Activated CD8-positive, alpha-beta memory T cell treated with anti-CD3 and anti-CD28 coated beads for 1 hour (primary cell): ENCODE measurements at places on chromosomes 7 and 10.

DNA sequence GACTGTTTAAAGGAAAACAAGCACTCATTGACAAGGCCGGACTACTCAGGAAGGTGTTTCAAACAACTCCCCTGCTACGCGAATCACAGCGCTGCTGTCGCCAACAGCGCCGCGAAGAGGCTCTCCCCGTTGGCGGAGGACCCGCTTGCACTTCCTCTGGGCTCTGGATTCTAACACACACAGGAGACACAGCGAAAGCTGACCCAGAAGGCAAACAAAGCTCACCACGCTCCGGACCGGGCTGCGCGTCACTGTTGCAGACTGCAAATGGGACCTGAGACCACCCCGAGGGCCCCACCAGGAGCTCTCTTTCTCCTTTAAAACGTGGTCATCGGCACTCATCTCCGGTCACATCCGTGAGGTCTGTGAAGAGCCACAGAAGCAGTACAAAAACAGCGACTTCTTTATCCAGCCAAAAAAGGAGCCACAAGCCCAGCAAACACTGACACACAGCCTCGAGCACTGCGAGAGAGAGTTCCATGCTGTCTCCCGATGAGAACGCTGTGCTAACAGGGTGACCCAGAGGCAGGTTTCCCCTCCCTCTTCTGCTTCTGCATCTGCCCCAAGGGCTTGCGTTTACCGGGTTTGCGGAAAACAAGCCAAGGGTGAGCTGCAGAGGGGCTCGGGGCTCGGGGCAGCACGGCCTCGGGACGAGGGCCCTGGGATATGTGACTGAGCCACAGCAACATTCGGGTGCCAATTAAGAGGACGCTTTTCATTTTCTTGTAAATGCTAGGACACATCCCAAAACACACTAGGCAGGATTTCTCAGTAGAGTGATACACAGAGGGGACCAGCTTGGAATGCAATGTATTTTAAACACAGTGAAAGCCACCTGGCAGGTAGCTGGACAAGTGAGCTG lies 41.3 kb downstream of the AMZ1 start:
- no peak for DNase-seq

GRCh38 chr10:114042895-114043531 lies 653 bp upstream of the ADRB1 start:
- DNase-seq, result no peak

DNA sequence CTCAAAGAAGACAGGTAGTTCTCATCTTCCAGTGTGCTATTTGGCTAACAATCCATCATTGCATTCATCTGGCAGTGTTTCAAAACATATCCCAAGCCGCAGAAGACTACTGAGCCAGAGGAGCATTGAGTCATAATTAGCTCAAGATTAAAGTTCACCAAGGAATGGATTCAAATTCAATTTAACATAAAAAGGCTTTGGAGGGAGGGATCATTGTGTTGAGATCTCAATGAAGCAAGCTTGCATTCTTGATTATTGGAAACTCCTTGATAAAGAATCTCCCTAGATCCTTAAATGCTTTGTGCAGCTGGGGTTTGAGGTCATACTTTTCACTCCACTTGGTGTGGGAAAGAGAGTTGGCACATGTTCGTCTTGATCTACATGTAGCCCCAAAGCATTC lies 142.8 kb upstream of the SEMA3A start:
- no peak for DNase-seq

- DNase-seq, result no peak
These were observed 68.7 kb downstream of the AFAP1L2 start for GRCh38 chr10:114335614-114336013.

GRCh38 chr10:63331586-63331985 lies 134.2 kb downstream of the JMJD1C start:
- DNase-seq, result no peak

DNA sequence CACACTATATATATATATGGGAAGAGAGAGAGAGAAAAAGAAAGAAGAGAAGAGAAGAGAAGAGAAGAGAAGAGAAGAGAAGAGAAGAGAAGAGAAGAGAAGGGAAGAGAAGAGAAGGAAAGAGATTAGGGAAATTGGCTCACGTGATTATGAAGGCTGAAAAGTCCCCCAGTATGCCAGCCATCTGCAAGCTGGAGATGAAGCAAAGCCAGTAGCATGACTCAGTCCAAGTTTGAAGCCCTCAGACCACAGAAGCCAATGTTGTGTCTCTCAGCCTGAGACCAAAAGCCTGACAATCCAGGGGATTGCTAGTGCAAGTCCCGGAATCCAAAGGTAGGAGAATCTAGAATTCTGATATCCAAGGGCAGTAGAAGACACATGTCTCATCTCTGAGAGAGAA lies 206.3 kb upstream of the PRSS1 start:
- DNase-seq, result no peak

DNA sequence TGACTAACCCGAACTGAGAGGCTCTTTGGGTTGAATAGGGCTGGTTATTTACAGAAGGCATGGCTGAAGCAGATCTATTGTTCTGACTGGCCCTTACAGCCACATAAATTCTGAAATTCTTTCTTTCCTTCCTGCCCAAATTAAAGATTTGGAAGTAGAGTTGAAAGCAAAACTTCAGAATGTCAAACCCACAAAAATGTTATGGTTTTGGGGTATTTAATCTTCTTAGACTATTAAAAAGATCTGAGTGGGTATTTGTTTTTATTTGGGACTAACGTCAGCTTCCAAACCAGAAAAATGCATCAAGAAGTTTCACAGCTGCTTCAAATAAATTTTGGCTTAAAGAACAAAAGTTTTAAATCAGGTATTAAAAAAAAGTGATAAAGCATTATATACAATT lies 124.5 kb downstream of the AHR start:
- DNase-seq, result no peak

DNA sequence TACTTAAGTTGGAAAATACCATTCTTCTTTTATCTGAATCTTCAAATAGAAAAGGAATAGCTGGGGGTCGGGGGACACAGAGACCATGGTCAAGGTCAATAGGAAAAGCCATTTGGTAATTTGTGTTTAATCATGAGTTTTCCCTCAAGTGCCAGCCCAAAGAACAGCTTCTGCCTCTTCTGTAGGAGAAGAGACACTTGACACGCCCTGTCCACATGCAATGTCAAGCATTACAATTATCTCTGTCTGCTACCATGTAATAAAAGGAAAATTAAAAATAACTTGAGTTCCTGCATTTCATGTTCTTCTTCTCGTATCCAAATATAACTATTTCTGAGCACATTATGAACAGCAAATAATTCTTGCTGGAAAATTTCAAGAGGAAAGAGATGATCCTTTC lies 241.7 kb downstream of the IPMK start:
- no peak for DNase-seq

GRCh38 chr10:131032329-131033165 lies 279.0 kb downstream of the TCERG1L start:
- DNase-seq, result no peak

DNA sequence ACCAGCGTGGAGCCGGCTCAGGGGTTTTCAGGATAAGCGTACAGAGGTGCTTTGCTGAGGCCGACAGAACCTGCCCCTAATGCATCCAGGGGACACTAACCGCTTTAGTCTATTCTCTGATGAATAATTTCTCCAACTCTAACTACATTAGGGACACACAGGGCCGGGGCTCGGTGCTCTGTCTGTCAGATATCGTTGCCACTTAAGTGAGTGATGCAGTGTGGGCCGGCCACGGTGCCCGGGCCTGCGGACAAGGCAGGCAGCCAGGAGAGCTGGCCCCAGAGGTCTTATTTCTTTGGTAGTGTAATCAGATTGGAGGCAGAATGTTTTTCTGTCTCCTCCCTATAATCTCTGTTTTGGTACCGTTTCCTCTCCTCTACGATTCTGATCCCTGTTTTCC lies 62.7 kb downstream of the ADRA2A start:
- DNase-seq, result no peak

- DNase-seq, result no peak
These were observed 359.4 kb upstream of the CELF2 start for GRCh38 chr10:10658172-10658785.

GRCh38 chr10:106929291-106929895 lies 235.1 kb downstream of the SORCS1 start:
- no peak for DNase-seq

- DNase-seq, result no peak
These were observed 8.4 kb upstream of the PGAM2 start for GRCh38 chr7:44073664-44074348.

DNA sequence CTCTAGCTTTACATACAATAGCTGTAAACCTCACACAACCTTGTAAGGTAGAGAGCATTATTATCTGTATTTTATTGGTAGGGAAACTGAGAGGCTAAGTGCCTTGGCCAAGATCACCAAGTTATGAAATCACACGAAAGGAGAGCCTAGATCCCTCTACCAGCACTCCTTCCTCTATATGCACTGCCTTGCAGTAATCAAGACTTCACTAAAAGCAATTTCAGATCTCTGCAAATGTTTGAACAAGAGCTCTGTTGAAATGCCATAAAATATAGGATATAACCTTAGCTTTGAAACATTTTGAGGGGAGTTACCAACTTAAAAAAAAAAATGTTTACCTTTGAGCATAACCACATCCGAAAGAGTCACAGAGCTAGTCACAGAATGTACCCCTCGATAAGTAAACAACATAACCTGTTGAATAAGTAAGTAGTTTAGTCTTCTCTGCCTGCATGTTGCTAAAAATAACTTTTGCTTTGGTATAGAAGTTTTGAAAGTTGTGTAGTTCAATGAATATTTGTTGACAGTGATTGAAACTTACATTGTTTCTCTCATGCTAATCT lies 709.4 kb downstream of the AUTS2 start:
- no peak for DNase-seq

- no peak for DNase-seq
These were observed 570.4 kb upstream of the ANKRD30A start for GRCh38 chr10:36555036-36555435.

GRCh38 chr7:42945821-42946626 lies 13.8 kb downstream of the MRPL32 start:
- no peak for DNase-seq

- no peak for DNase-seq
These were observed 71.5 kb upstream of the ANLN start for GRCh38 chr7:36318116-36318515.

- no peak for DNase-seq
These were observed 52.5 kb downstream of the LAMB4 start for GRCh38 chr7:108077709-108078108.

DNA sequence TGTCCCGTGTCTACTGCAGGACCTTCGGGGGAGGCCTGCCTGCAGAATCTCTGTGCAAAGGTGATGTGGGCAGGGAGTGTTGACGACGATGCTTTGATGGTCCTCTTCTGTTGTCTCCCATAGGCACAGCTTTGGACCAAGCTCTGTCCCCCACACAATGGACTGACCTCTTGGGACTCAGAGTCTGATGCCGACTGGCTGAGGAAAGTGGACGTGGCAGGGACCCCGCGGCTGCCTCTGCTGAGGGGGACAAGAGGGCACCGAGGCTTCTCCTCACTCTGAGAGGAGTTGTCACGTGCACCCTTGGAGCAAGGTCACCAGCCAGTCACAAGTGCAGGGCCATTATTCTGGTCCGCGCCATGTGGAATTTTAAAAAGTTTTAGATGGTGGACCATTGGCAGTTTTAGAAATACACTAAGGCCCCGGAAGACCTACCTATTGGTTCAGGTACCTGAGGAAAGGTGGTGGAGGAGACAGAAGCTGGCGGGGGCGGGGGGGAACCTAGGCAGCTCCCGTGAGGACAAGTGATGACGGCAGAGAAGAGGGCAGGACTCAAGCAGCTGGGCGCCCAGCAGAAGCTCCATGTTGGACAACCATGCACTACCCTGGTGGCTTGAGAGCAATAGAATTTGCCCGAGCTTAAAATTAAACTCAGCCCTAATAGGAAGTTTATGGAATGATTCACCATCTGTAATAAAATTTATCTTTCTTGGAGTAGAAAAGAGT lies 331.4 kb downstream of the PTPRN2 start:
- no peak for DNase-seq

DNA sequence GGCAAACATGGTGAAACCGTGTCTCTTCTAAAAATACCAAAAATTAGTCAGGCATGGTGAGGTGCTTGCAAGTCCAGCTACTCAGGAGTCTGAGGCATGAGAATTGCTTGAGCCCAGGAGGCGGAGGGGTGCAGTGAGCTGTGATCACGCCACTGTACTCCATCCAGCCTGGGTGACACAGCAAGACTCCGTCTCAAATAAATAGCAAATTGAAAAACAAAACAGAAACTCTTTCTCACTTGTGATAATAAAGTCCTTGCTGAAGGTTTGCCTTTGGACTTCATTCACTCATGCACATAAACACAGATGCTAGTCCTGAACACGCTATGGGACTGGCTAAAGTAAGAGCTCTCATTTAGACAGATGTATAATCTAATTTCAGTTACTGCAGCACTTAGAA lies 37.6 kb downstream of the ANK3 start:
- no peak for DNase-seq

DNA sequence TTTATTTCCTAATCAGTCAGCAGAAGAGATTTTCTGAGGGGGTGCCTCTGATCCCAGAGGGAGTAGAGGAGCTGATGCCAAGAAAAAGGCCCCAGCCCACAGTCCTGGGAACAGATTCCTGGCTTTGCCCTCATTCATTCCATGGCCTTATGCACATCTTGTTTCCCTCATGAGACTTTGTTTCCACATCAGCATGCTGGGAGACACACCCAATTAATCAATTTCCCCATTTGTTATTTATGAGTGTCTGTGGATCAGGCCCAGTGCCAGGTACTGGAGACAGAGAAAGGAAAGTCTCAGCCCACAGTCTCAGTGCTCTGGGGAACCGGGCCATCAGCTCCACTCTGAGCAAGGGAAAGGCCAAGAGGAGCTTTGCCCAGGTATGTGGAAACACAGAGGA lies 496.2 kb upstream of the ZMIZ1 start:
- DNase-seq, result no peak

GRCh38 chr7:46534664-46535588 lies 613.9 kb upstream of the IGFBP3 start:
- no peak for DNase-seq

DNA sequence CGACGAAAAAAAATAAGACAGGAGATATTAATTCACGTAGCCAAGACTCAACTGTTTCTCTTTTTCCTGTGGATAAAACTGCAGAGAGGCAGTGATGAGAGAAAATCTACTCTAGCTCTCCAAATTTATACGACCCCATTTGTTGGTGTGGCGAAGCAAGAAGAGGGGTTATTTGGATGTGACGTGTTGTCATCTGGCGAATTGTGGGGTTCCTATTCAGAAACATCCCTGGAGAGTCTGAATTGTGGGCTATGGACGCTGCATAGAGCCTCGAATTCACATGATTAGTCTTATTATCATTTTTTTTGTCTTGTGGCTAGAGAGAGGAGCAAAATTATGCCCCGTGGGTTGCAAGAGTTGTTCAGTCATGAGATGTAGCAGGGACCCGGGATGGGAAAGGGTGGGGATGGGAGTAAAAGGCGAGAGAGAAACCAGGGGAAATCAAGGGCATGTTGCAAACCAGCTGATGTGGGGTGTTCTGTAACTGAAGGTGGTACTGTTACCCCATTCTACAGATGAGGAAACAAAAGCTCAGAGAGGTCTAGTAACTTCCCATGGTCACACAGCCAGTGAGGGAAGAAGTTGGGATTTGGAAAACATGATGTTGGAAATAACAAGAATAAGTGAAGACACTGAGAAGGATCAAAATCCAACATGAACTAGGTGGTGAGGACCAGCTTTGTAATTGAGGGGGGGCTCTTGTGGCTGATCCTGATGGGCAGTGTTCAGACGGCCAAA lies 69.2 kb upstream of the SFMBT2 start:
- DNase-seq, result no peak
